ENCODE measurements at places on chromosomes 4 and X.

- no peak for DNase-seq
Observed at GRCh38 chrX:153527208-153527607, 9.8 kb downstream of the ATP2B3 start.

DNA sequence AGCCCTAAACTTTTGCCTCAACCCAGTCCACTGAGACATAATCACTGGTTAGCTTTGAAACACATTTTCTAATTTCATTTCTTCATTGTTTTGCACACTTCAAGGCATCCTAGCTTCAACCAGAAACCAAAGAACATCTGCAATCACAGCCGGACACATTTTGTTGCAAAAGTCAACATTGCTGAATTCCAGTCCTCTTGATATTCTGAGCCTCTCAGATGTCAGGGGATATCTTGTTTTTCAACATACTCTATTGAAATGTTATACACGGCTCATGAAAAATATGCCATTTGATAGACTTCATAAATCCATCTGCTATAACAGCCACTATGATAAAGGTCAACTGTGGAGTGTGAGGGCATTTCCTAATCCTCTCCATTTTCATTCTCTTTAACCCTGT lies 241.6 kb upstream of the PUDP start:
- no peak for DNase-seq

GRCh38 chrX:16258882-16259281 lies 91.6 kb downstream of the MAGEB17 start:
- DNase-seq: no peak

DNA sequence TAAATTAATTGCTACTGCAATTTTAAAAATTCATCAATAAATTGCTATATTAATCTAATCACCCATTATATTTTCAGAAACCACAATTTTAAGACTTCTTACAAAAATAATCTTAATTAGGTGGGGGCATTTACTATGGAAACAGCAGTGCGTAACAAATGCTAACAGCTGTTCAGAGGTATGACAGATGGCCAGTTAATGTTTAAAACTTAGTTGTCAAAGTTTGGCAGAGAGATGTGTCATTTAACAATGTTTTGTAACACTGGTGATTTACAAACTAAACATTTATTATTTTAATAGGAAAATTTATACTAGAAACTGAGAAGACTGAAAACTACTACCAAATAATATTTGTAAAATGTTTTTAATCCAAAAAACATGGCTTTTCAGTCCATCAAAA lies 85.2 kb upstream of the GPR34 start:
- no peak for DNase-seq

- no peak for DNase-seq
Observed at GRCh38 chr4:6983544-6984142, 59.5 kb upstream of the TADA2B start.
